ENCODE measurements at places on chromosomes 12 and 14.

DNA sequence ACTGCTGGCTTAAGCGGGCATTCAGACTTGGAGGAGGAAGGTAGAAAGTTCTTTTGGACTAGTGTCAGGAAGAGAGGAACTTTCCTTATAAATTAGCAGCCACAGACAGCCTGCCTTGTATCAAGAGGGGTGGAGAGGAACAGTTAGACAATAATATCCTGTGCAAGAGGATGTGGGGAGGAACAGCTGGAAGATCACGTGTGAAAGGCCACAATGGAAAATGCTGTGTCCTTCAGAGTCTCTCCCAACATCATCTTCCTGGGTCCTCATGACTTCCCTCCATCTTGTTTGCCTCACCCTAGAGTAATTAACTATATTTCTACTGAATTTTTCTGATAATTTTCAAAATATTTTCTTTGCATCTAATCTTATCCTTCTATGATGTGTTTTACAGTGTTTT, 117.4 kb downstream of the MGAT4C start:
- no peak for DNase-seq

GRCh38 chr12:51620448-51620847, 29.4 kb downstream of the SCN8A start:
- DNase-seq: peak; percentile 12

DNA sequence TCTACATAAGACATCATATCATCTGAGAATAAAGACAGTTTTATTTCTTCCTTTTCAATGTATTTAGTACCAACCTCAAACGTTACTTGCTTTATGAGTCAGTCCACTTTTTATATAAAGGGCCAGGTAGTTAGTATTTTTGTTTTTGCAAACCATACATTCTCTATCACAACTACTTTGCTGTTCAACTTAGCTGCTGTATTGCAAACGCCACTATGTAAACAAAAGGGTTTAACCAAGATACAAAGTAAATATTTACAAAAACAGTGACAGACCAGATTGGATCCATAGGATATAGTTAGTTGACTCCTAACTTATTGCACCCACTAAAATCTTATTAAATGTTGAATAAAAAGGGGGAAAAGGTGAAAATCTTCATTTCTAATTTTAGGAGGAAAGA, 87.7 kb upstream of the FOXG1 start:
- DNase-seq: no peak

- no peak for DNase-seq
Measured at GRCh38 chr14:41925409-41925808, 318.7 kb downstream of the LRFN5 start.

DNA sequence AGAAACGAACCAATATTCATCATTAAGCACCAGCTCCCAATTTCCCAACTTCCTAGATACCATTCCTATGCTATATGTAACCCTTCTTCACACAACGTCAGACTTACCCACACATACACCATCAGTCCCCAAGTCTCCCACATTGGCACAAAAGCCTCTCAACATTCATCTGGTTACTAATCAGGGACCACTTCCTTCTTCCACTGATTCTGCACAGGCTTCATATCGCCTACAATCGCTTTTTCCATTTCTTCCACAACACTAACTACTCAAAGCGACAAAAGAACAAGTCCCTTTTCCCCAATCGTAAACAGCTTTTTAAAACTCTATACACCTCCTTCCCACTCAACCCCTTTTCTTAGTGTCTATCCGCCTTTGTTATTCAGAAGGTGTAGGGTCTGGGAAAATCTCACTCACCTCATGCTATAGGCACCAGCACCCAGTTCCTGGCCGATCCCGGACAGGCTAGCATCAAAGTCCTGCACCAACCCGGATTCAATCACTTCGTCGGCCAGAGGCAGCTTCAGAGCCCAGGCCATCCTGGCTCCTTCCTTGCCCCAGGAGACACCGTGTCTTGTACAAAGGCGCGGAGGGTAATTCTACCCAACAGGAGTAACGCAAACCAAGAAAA, 936 bp downstream of the TFCP2 start:
- no peak for DNase-seq

DNA sequence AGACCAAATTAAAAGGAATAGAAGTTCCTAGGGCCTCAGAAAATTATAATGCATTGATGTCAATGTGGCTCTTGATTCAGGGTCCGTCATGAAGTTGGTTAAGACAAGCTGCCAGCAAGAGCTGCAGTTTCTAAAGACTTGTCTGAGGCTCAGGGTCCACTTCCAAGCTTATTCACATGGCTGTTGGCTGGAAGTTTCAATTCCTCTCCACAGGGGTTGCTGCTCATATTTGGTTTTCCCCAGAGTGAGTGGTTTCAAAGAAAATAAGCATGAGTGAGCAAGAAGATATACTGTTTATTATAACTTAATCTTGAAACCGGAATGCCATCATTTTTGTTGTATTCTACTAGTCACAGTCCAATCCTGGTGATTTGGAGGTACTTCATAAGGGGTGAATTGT, 1247.4 kb downstream of the LRFN5 start:
- DNase-seq: no peak

GRCh38 chr14:25132732-25133422, 82.9 kb upstream of the STXBP6 start:
- DNase-seq: no peak

- DNase-seq: no peak
Measured at GRCh38 chr12:110941391-110941790, 21.0 kb upstream of the MYL2 start.

- DNase-seq: peak; percentile 55
Measured at GRCh38 chr14:81269100-81269978, 48.6 kb upstream of the GTF2A1 start.

GRCh38 chr14:91138511-91139359, 24.9 kb downstream of the DGLUCY start:
- DNase-seq: no peak

DNA sequence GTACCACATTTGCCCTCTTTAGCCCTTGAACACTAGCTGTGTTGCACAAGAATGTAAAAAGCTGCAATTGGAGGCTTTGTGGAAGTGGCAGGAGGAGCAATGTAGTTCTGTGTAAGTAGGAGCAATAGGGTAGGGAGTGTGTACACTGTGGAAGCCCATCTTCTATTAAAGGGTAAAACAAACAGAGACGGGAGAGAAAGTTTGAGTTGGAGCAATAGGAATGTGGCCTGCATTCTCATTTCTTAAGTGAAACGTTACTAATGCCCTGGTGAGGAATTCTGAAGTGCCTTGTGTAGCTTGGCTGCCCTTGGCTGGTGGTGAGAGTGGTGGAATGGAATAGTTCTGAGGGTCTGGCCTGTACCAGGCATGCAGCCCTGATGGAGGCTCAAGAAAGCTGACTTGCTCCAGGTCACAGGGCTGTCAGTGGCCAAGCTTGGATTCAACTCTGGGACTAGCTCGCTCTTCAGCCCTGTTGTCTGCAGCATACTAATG, 38.8 kb upstream of the ATP23 start:
- DNase-seq: no peak

DNA sequence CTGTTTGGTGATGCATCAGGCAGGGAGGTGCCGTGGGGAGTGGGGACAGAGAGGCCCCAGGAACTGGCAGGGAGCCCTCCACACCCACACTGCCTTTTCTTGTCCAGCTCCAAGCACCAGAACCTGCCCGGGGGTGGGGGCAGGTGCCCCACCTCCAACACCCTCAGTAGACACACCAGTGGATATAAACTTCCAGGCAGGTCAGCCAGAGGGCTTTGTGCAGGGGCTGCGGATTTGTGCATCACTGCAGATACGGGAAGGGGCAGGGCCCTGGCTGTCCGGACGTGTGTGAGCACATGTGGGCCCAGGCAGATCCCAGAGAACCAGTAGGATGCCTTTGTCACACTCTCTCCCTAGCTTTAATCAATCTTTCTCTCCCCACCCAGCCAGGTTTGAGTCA, 1.3 kb upstream of the TGM1 start:
- DNase-seq: no peak

DNA sequence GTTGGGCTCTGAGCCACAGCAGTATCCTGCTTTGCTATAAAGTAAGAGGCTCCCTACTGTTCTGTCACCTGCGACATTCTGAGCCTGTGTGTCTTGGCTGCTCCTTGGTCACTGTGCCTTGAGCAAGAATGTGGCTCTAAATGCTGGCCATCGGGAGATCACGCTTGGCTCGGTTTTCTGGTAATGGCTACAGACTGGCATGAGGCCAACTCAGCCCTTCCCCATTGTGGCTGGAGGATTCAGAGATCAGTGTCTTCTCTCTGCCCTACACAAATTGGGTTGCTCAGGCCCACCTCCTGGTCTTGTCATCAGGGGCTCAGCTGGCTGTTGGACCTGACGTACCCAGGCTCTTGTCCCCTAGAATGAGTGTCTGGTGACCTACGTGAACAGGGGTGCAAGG, 94.5 kb downstream of the PLXNC1 start:
- no peak for DNase-seq

DNA sequence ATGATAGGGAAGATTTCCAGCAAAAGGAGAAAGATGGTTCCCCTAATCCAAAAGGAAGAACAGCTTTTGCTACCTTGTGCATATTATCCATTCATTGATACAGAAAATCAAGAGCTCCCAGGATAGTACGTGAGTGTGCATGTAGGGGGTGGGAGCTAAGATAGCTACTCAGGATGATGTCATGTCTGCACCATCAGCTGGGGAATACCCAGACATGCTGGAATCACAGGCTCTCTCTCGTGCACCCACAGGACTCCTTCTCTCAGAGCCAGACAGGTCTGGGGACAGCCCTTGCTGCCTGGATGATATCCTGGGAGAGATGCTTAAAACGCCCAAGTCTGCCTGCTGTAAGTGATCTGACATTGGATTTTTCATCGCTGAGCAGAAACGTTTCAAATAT, 38.9 kb downstream of the FOXN3 start:
- DNase-seq: no peak

DNA sequence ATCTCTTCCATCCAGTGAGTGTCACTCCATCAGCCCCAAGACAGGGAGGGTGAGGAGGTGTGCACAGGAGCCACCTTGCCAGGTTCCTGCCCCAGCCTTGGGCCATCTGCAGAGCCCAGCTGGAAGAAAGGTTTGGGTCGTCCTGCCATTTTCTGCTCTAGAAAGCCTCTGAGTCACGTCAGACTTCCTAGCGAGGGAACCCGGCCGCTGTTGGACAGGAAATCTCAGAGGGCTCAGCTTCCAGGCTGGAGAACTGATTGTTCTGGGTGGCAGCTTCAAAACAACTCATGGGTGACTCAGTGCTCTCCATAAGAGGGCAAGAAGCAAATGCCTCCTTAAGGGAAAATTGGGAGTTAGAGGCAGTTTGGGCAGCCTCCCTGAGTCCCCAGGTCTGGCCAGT, 16.6 kb downstream of the HIP1R start:
- no peak for DNase-seq

DNA sequence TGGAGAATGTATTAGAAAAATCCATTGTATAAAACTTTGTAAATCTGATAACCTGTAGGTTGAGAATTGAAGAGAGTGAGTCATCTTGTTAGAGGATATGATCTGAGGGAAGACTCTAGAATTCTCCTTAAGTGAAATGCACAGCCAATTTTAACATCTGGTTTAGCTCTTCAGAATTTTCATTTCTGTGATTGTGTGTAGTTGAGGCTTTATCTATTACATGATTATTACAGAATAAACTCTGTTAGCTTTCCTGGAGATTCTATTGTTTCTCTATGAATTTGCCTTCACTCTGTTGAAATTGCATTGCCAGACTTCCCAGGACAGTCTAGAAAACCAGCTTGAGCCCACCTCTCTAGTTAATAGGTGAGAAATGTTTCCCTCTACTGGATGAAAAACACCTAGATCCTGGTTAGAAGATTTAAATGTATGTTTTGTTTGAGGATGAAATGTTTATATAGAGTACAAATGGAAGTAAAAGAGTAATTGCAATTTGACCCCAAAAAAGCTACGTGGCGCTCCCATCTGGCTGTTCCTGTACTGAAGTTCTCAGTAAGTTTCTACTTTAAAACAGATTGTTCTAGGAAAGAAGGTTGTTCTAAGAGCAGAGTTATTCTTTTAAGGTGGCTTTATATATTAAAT, 2.9 kb downstream of the NUDT4 start:
- DNase-seq: no peak

- no peak for DNase-seq
Measured at GRCh38 chr12:106211973-106212372, 35.8 kb downstream of the CKAP4 start.
